ENCODE measurements at places on chromosomes 3 and 15.

- no peak for DNase-seq
Measured at GRCh38 chr3:194231929-194232832, 96.2 kb downstream of the HES1 start.

DNA sequence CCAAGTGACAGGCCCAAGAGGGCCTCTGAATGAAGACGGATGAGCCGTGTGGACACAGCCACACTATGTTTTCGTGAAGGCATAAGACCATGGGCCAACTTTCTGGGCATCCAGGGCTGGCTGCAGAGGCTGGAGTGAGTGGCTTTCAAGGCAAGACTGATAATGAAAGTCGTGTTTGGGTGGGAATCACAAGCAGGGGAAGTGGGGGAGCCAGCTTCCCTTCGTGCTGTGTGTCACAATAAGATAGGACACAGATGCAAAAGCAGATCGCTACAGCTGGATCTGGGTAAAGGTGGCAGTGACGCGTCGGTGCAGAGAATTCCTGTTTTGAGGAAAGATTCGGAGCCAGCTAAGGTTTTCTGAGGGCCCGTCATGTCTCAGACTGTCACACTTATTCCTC is 309.8 kb upstream of the CTDSPL start:
- no peak for DNase-seq

GRCh38 chr15:34701536-34701935 is 53.3 kb downstream of the GJD2 start:
- DNase-seq, result no peak

DNA sequence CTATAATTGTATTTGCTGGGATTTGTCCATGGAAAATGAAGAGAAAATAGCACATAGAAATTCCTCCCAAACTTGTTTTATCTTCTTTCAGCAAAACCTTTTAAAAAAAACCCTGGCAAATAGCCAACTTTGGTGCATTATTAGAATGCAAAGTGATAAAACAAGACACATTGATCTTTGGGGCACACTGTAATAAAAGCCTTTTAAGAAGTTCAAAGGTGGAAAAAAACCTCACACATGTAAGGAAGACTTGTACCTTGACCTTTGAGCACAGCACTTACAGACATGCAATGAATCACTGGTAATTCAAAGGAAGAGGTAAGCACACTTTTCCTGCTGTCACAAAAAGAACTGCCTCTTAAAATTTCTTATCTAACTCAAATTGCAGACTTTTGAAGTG is 8.0 kb upstream of the MORC1 start:
- no peak for DNase-seq

DNA sequence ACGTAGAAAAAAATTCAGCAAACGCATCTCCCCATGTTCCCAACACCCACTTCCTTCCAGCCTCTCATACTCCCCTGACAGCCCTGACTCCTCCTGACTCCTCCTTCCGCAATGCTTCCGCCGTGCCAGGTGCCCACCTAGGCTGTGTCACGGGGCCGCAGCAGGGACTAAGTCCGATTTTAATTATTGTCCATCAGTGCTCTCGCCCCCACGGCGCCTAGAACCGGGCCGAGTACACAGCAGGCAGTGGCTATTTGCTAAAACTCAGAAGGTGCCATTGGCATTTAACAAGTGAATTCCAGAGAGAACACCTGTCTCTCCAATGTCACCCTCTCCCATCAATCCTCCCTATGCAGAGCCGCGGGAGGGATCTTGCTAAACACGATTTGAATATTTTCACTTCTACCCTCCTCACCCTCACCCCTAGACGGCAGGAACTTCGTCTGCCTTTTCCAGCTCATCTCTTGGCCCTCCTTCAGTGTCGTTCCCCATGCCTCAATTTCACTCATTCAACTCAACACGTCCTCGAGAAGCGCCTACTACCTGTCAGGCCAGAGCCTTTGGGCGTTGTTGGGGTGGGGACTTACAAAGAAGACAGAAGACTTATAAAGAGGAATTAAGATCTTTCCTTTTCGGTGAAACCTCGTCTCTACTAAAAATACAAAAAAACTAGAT is 11.5 kb upstream of the SHF start:
- DNase-seq, result no peak

DNA sequence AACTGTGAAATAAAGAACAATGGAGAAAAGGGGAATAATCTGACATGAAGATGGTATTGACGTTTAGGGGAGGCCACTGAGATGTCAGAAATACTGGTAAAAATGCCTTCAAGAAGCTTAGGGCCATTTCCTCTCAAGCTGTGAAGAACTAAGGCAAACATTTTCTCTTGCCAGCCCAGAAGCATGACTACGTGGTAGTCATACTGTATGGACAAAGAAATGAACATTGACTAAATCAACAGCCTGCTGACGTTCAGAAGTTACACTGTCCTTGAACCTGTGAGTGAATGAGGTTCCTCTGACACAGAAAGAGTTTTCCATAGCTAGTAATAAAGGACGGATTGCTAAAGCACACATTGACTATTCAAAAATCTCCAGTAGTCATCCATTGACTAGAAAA is 121.0 kb downstream of the P3H2 start:
- DNase-seq, result no peak

Data from uterus (tissue), 4 donors.